ENCODE measurements at places on chromosomes 4 and X.

DNA sequence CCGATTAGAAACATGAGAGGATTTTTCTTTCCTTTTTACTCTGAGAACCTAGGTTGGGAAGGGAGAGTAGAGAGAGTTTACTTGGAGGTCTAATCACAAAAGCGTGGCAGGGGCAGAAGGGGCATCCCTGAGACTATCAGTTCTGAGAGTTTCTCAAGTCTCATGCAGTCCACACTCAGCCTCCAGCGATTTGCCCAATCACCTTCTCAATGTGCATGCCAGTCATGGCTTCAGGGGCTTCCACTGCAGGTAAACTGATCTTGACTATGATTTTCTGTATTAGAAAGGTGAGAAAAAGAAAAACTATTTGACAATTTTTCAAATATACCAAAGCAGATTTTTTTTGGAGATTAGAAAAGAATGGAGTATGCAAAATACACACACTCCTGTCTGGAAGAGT lies 617.1 kb upstream of the ZFP42 start:
- DNase-seq: no peak

DNA sequence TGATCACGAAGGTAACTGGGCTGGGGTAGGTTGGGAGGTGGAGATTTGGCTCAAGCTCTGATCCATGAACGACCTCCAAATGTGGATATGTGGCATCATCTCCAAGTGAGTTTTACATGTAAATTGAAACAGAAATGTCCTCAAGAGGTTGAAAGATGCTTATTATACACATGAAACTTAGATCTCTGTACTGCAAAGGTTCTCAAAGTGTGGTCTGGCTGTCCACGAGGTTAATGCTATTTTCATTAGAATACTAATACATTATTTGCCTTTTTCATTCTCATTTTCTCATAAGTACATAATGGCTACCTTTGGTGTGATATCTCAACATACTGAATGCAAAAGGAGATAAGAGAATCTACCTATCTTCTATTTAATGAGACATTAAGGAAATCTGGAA lies 198.2 kb downstream of the RASL11B start:
- no peak for DNase-seq

DNA sequence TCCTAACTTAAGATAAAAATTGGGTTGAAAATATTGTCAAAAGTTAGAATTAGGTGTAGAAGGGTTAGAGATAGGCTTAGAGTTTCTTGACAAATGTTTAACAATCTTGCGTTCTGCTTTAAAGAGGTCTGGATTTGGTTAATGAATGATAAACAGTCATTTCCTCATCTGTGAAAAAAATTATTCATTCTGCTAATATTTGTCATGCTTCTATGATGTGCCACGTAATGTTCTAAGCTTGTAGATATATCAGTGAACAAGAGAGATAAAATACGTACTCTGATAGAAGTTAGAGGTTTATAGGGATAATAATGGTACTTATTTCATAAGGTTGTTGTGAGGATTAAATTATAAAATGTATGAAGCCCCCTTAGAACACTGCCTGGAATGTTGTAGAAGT lies 443.0 kb upstream of the GALNT7 start:
- DNase-seq: no peak

- no peak for DNase-seq
Observed at GRCh38 chrX:131837325-131837724, 185.8 kb upstream of the STK26 start.

- DNase-seq: no peak
Observed at GRCh38 chr4:64682946-64683345, 273.7 kb upstream of the TECRL start.

GRCh38 chr4:112029771-112030171 lies 115.5 kb upstream of the FAM241A start:
- no peak for DNase-seq

GRCh38 chr4:163048447-163048846 lies 118.2 kb downstream of the NAF1 start:
- DNase-seq: no peak

- no peak for DNase-seq
Observed at GRCh38 chrX:43646800-43647199, 9.3 kb upstream of the MAOA start.

DNA sequence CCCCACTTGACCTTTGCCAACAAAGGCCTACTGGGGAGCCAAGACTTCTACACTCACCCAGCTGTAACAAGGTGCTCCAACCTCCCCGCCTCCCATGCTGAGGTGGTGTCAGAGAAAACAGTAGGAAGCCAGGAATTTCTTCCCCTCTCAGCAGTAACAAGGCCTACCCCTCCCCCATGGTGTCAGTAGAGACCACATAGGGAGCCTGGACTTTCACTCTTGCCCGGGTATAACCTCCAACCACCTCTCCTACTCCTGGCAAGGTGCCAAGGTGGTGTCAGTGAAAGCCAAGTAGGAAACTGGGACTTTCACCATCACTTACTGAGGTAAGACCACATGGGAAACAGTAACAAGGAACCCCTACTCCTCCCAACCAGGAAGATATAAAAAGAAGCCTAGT lies 93.1 kb downstream of the SLC16A2 start:
- DNase-seq: no peak

GRCh38 chrX:35786271-35786670 lies 11.9 kb upstream of the MAGEB16 start:
- DNase-seq: no peak

DNA sequence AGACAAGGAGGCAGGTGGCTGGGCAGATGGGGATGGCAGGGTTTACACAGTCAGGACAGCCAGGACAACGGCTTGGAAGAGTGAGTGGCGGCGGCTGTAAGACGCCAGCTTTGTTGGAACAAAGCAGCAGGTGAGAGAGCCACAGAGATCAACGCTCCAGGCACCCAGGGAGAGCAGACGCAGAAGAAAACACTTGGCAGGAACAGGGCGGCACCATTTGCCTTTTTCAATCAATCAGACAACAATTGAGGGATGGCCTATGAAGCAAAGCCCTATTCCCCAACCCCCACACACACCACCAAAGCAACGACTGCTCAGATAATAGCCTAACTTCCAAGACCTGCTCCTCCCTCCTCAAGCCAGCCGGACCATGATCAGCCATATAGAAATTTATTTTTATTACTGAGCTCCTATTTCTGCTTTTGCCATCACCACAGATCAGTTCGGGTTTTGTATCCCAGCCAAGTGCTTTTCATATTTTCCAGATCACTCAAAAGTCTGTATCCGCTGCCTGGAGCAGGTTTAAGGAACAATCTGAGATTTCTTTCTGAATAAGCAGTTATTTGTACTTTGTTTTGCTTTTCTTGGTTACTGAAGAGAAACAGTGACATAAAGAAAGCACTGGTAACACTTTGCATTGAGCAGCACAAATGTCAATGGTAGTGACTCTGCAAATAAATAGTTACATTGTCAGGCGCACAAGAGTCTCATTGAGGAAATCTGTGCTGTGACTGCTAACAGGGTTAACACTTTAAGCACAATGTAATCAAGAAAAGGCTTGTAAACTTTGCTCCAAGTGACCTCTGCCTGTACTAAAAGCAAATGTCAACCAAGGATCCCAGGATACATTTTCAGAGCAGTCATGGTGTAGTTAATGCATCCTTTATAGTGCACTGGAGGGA lies 81.8 kb upstream of the RBPJ start:
- no peak for DNase-seq

GRCh38 chr4:52572936-52573485 lies 86.1 kb downstream of the USP46 start:
- DNase-seq: no peak

- no peak for DNase-seq
Observed at GRCh38 chrX:72125331-72126047, 6.2 kb downstream of the RTL5 start.

GRCh38 chr4:145828802-145829485 lies 109.7 kb downstream of the ZNF827 start:
- no peak for DNase-seq

- no peak for DNase-seq
Observed at GRCh38 chr4:1348014-1348513, 1.1 kb downstream of the UVSSA start.

DNA sequence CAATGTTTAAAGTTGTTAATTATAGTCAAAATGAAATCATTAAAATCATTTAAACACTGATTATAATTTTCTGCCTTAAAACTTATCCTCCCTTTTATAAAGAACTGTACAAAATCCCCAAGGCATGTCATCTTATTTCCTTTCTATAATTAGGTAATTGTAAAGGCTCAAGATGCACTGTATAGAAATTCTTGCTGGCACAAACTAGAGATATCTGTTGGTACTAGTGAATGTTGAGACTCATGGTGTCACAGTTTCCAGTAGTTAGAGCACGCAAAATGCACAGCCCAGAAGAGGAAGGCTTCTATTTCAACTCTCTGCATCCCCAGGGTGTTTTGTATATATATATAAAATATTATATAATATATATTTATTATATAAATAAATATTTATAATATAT lies 22.7 kb upstream of the PLA2G12A start:
- DNase-seq: no peak

- no peak for DNase-seq
Observed at GRCh38 chrX:96372313-96373046, 312.2 kb upstream of the DIAPH2 start.

DNA sequence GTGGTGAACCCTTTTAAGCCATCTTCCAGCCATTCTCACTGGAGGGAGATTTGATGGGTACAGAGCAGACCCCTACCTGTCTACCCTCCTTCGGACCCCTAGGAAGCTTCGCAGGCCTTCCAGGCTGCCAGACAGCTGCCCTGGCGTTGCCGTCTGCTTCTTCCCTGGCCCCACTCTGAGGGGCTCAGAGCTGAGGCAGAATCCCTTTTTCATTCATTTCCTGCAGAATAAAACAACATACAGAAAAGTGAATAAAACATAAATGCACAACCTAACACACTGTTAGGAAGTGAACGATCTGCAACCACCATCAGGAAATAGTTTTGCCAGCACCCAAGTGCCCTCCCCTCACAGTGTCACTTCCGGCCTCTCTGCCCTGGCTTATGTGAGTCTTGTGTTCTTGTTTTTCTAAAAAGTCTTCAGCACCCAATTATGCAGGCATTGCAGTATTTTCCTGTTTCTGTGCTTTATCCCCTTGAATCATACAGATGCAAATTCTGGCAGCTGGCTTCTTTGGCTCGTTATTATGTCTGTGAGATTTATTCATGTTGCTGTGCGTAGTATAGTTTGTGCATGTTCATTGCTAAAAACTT lies 5.6 kb upstream of the ADD1 start:
- DNase-seq: no peak

DNA sequence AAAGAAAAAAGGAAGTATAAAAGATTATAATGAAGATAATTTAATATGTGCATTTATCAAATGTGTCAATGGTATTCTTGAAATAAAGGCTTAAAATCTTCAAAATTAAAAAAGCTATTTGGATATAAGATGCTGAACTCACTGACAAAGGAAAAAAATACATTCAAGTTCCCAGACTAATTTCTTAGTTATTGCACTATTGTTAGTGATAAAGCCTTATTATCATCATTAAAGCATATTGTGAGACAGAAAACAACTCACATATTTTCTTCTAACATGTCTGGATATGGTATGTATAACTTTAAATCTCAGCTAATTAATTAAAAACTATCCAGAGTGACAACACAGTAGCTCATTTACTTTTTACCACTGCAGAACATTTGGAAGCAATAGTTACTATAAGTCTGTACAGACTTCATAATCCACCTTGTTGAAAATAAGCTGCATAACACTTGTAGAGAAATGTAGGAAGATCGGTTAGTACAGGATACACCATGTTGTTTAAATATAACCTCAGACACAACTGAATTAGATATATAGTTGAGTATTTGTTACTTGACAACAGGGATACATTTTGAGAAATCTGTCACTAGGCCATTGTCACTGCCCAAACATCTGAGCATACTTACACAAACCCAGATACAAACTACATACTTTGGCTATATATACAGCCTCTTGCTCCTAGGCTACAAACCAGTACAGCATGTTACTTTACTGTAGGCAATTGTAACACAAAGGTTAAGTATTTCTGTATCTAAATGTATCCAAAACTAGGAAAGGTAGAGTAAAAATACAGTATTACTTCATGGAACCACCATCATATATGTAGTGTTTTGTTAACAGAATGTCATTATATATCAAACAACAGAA lies 12.8 kb upstream of the FAM200B start:
- no peak for DNase-seq

DNA sequence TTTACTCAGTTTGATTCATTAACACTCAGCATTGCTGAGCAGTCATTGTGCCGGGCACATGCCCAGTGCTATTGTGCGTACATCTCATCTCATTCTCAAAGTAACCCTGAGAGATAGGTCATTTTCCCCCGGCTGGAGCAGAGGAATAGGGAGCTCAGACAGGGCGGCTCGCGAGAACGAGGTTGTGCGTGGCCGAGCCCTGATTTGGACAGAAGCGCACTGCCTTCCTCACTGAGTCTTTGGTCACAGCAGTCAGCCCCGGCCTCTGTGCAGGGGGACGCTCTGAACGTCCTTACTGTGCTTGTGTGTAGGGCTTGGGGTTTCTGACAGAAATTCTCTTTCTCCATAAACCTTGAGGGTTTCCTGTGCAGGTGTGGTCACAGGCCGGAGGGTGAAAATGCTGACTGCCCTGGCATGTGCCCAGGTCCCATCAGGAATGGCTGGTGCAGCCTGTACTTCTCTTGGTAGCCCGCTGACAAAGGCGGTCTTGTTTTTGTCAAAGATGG lies 39.5 kb downstream of the NOP14 start:
- no peak for DNase-seq

GRCh38 chr4:88008122-88008742 lies 797 bp downstream of the PKD2 start:
- peak; percentile 34 for DNase-seq

GRCh38 chr4:56979421-56980072 lies 851 bp downstream of the POLR2B start:
- DNase-seq: no peak

DNA sequence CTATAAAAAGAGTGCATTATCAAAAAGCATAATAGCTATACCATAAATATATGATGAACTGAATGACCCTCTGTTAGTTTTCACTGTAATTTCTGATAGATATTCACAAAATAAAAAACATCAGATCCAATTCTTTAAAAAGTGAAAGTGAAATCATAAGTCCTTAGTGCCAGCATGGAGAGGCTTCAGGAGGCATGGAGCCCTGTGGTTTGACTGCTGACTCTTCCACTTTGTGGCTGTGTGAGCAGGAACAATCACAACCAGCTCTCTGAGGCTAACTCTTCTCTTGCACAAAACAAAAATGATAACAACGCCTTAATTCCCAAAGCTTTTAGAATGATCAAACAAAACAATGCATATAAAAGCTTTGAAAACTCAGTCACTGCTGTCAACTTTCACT lies 1143.9 kb downstream of the PDHA2 start:
- DNase-seq: no peak

- no peak for DNase-seq
Observed at GRCh38 chrX:55919367-55920221, 202.0 kb downstream of the RRAGB start.

- DNase-seq: no peak
Observed at GRCh38 chrX:1595711-1596060, 4.3 kb downstream of the AKAP17A start.

DNA sequence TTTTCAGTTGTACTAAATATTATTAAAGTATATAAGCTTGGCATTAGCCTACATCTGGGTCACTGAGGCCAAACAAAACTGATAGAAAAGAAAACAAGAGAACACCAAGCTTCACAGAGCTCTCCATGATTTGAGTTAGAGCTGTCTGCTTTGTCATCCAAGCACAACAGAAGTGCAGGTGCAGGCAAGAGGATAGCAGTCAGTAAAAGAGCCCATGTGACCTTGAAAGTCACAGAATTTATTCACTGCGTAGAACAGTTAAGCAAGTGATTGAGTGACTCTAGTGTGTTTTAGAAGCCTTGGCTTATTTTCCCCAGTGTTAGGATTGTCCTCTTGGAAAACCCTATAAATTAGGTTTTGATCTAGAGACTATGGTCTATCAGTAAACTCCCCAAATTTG lies 49.4 kb upstream of the PRDM5 start:
- no peak for DNase-seq

GRCh38 chrX:143781103-143781502 lies 60.6 kb upstream of the SPANXN2 start:
- DNase-seq: no peak

Data from progenitor cell of endocrine pancreas (in vitro differentiated cells).